Left ventricle myocardium inferior (tissue), 1 donor: ENCODE measurements at places on chromosomes 1 and 21. TPM values are rescaled to one million over a fixed set of nuclear protein-coding genes. Genes with fewer than 3 reads are reported as not detected.

The CYP4A11 gene
- total RNA-seq, result not detected

The BARHL2 gene
- total RNA-seq, result not detected

The CELA3B gene
- total RNA-seq, result not detected

The AMY2B gene
- total RNA-seq, result 23.9 TPM

The FAM72D gene
- 0.19 TPM for total RNA-seq

The CAPN8 gene
- not detected for total RNA-seq

The RGS16 gene
- 0.88 TPM for total RNA-seq

The DLGAP3 gene
- total RNA-seq, result 0.05 TPM

The LYPD8 gene
- total RNA-seq, result not detected

The AIRE gene
- total RNA-seq, result not detected

The PEAR1 gene
- 7.1 TPM for total RNA-seq

The NR1I3 gene
- total RNA-seq, result not detected

The SPRR1B gene
- total RNA-seq, result not detected

The HHIPL2 gene
- not detected for total RNA-seq

The TMEM200B gene
- total RNA-seq, result 1.6 TPM

The MSH4 gene
- total RNA-seq, result 0.25 TPM

The PLD5 gene
- 0.11 TPM for total RNA-seq

The LRRC38 gene
- total RNA-seq, result 0.30 TPM

The TMEM125 gene
- not detected for total RNA-seq
